ENCODE measurements at places on chromosomes 7 and 10.

DNA sequence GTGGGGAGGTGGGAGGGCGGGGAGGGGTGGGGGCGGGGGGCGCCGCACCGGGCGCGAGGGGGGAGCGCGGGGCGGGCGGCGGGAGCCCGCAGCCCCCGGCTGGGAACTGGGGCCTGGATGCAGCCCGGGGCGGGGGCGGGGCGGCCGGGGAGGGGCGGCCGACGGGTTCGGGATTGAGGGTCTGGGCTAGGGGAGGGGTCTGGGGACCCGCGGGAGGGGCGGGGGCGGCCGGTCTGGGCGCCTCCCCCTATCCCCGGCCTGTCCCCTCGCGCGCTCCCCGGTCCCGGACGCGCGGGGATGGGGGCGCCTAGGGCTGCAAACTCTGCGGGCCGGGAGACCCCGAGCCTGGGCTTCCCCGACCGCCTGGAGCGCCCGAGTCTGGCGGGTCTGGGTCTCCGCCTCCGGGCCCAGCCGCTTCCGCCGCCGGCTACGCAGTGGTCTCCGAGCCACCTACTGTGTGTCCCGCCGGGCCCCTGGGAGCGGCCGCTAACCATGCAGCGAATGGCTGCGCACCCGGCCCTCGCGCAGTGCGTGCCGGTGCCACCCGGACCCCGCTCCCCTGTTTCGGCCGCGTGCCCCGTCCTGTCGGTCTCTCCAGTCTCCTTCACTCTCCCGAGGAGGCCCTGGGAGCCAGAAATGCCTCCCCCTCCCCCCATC is 375 bp upstream of the FGF8 start:
- no peak for DNase-seq

GRCh38 chr7:13017333-13017857 is 330.0 kb downstream of the ARL4A start:
- DNase-seq = no peak

DNA sequence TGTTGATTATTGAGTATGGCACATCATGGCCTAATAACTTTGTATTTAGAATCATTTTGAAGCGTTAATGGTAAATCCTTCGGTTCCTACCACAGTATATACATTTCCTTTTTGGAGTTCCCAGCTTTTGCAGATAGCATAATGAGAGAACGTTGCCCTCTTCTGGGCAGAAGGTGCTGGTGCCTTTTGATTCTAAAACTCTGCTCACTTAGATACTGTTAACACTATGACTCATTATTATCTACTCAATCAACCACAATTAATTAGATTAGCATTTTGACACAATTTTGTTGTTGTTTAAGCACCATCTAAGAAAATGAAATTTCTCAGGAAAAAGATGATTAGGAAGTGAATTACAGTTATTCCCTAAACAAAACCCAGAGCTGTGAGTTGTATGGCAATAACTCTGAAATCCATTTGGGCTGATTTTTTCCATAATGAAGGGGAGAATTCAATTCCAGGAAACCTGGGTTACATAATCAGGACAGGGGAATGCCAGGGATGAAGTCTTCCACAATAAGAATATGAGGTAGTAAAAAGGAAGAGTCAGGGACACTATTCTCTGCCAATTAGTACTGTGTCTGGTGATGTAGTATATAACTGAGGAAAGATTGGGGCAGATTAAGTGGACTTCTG is 11.5 kb upstream of the DLD start:
- DNase-seq = no peak

DNA sequence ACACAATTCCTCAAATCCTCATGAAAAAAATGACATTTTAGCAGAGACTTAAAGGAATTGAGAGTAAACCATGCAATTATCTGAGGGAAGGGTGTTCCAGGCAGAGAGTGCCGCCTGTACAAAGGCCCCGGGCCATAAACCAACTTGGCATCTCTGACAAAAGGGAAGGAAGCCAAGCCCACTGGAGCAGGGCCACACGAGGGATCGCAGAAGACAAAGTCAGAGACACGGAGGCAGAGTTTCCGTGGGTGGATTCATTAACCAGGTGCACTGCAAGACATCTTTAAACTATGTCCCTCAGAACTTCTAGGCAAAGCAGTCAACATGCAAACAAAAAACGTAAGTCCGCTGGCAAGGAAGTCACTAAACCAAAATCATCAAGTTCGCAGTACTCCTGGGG is 92.0 kb downstream of the SFMBT2 start:
- DNase-seq = no peak

DNA sequence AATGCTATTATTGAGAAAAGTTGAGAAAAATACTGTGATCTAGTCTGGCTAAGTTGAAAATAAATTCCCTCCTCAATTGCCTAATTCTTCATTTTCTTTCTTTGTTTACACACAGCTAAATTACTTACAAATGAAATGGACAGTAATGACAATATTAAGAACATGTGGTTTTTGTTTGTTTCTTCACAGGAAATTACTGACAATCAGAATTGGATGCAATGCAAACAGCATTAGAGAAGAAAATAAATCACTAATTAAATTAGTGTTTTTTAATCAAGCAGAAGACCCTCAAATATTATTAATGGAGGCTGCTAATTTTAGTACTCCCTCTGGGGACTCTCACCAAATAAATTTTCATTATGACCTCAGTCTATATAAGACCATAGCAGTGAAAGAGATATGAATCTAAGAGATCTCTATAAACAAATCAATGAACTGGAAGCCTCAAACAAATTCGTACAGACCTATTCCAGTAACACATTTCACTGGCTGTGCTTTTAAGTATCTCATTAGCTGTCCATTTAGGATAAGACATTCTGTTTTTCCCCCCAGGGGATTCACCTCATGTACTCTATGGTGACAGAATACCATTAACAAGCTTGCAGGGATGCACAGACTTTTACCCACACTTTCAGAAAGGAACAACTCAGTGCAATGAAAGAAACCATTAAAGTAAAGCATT is 202.0 kb upstream of the DGKB start:
- DNase-seq = no peak

DNA sequence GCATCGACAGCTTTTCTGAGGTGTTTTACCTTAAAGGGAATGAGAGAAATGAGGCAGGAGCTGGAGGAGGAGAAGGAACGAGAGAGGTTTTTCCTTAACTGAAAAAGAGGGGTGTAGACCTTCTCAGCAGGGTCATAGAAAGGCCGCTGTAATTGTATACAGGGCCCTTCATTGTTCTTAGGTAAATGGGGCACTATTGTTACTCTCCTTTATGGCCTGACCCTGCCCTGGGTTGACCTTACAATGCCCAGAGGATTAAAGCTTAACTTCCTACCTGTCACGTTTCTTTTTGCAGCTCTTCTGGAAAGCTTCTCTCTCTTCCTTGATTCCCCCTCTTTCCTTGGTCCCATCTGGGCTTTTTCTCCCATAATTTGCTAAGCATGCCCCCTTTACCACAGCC is 13.7 kb upstream of the PDLIM1 start:
- no peak for DNase-seq

- DNase-seq = no peak
Measured at GRCh38 chr7:91109200-91109599, 155.0 kb upstream of the FZD1 start.

GRCh38 chr7:129865925-129866201 is 86.9 kb downstream of the UBE2H start:
- DNase-seq = no peak

DNA sequence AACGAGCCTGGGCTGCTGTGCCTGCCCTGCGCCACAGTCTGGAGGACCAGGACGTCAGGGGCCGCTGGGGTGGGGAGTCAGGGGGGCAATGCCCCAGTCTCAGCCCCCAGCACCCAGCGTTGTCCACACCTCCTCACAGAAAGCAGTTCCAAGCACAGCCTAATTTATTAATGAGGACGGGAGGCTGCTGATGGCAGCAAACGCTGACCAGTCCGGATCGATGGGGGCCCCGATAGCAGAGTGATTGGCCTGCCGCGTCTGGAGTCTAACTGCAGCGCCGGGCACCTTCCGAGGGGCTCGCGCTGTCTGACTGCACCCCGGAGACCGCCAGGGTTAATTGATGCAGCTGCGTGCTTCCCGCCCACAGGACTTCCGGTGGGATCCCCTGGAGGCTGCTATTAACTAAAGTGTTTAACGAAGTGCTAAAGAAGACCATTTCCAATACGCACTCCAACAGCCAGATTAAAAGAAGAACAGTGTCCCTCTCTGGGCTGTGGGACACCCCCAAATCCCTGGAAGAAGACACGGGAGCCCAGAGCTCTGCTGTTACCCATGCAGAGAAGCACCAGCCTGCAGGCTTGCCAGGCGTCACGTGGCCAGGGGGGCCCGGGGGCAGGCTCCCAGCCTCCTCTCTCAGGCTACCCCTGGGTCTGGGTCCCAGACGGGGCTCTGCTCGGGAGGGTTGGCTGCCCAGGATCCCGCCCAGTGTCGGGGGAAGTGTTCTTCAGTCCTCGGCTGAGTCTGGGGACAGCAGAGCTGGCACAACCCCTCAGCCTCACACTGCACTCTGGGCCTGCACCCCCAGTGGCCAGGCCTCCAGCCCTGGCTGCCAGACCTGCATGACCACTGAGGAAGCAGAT is 63.8 kb downstream of the MICALL2 start:
- no peak for DNase-seq

GRCh38 chr10:72567889-72568640 is 57.8 kb downstream of the MICU1 start:
- no peak for DNase-seq

DNA sequence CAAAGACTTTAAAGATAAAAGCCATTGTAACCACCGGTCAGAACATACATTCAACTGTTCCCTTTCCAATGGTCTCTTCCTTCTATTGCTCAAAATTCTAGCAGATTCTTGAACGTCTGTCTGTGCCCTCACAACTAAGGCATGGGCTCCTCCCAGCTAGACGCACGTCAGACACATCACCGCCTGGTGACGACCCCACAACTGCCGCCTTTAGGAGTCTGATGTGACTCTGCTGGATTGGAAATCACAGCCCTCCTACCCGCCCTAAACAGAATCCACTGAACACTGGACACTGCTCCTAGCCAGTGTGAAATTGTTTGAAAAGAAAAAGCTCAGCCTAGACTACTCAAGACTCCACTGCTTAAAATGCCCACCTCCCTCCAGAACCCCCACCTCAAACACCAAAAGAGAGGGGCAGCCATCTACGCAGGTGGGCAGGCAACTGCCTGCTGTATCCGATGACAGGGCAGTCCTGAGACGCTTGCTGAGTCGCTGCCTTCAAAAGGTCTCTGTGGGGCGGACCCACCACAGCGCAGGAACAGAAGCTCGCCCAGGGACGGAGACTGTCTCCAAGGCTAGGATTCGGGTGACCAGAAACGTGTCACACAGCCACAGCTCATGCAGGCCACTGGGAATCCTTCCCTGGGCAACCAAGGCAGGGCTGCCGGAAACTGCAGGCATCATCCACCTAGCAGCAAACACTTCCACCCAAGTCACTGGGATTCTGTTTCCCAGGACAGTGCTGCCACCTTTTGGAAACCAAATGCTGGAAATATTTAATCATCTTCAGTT is 34.7 kb downstream of the GSDME start:
- DNase-seq = peak; percentile 17

GRCh38 chr7:51278797-51279196 is 37.8 kb downstream of the COBL start:
- no peak for DNase-seq

DNA sequence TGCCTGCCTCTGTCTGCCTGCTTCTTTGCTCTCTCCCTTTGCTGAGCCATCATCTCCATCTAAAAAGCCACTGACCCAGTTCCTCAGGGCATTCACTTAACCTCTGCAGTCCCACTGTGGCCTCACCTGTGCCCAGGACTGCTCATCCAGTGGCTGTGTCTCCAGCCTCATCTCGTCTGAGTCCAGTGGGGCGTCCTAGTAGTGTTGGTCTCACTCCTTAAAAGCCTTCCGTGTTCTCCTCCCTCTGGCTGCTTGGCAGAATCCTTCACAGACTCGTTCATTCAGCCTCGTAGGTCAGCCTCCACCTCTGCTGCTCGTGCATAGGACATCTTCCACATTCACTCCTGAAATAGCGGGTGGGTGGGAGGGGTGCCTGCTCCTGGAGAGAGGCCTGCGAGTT is 7.3 kb downstream of the RARRES2 start:
- no peak for DNase-seq

DNA sequence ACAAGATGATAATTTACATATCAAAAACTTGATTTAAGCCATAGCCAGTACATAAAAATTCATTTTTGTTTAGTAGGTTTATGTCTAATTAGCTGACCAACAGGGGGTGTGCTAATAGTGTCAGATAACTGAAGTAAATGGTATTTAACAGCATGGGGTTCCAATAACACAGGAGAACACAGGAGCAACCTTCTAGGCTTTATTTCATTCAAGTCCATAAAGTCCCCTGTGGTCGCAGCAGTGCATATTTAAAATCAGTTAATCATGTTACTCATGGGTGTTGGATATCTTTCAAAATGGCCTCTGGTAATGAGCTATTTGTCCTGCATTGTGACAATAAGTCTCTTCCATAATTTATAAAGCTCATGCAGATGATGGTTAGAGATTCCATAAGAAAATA is 238.6 kb downstream of the CNTNAP2 start:
- DNase-seq = no peak

DNA sequence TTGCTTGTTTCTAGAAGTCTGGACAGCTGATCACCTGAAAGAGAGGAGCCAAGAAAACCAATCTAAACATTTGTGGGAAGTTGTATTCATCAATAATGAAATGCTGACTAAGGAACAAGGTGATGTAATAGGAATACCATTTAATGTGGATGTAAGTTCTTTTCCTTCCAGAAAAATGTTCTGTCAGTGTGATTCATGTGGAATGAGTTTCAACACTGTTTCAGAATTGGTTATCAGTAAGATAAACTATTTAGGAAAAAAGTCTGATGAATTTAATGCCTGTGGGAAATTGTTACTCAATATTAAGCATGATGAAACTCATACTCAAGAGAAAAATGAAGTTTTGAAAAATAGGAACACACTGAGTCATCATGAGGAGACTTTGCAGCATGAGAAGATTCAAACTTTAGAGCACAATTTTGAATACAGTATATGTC is 39.8 kb upstream of the ZNF37A start:
- DNase-seq = no peak

- DNase-seq = no peak
Measured at GRCh38 chr7:132225216-132226030, 350.8 kb downstream of the PLXNA4 start.

GRCh38 chr10:34730726-34731125 is 84.4 kb downstream of the PARD3 start:
- no peak for DNase-seq

GRCh38 chr10:72552857-72553256 is 73.0 kb downstream of the MICU1 start:
- no peak for DNase-seq

GRCh38 chr10:35019041-35020024 is 70.8 kb downstream of the CUL2 start:
- no peak for DNase-seq

GRCh38 chr10:88411772-88412349 is 171.3 kb downstream of the RNLS start:
- no peak for DNase-seq

- no peak for DNase-seq
Measured at GRCh38 chr7:74051629-74052410, 23.8 kb downstream of the ELN start.

DNA sequence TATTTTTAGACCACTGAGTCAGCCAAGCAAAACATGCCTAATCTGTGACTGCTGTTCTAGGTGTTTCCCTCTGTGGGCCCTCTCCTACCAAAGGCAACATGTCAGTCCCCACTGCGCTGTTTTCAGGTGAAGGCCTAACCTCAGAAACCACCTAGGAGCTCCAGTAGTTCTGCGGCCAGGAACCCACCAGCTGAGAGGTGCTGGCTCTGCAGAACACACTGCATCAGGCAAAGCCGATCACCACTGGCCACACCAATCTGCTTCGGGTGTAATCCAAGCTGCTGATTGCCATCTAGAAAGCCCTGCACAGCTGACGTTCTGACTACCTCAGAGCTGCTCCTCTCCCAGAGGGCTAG is 14.9 kb downstream of the CAMK2G start:
- DNase-seq = no peak

GRCh38 chr7:77525231-77525630 is 11.9 kb upstream of the PTPN12 start:
- DNase-seq = no peak
